Thoracic aorta (tissue), 2 donors: ENCODE measurements at places on chromosomes 5 and 9. TPM values are rescaled to one million over a fixed set of nuclear protein-coding genes. Genes with fewer than 3 reads are reported as not detected.

Gene CRHBP
- total RNA-seq, result 3.2 TPM

Gene PKD2L2
- not detected for total RNA-seq

Gene SAPCD2
- 0.92 TPM for total RNA-seq

Gene AFF4
- total RNA-seq, result 142 TPM

Gene STK32A
- 9.5 TPM for total RNA-seq

Gene FAM153A
- total RNA-seq, result 1.5 TPM

- no peak for DNase-seq
Measured at GRCh38 chr5:56669534-56670483, 145.5 kb upstream of the MAP3K1 start.

DNA sequence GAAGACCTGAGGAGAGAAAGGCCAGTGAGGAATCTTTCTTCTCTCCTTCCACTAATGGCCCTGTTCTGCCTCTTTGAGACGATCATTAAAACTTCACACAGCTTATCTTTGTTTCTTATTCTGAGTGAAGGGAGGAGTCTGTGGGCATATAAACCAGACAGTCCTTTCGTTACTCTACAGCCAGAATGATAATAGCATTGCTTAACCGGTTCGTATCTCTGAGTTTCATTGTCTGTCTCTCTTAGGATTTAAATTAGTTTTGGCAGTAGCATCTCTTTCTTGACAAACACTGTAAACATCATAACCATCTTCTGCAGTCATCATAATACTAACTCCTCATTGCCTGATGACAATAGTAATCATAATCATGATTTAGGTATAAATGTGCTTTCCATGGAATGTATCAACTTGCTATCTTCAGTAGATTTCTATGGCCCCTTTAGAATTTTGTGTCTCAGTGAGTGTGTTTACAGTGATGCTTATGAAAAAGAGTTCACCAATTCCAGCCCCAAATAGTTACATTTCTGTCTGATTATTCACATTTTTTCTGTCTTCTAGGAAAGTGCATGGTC lies 618.8 kb upstream of the KLF4 start:
- DNase-seq, result no peak

- no peak for DNase-seq
Measured at GRCh38 chr5:136021016-136021405, 7.8 kb upstream of the TGFBI start.

DNA sequence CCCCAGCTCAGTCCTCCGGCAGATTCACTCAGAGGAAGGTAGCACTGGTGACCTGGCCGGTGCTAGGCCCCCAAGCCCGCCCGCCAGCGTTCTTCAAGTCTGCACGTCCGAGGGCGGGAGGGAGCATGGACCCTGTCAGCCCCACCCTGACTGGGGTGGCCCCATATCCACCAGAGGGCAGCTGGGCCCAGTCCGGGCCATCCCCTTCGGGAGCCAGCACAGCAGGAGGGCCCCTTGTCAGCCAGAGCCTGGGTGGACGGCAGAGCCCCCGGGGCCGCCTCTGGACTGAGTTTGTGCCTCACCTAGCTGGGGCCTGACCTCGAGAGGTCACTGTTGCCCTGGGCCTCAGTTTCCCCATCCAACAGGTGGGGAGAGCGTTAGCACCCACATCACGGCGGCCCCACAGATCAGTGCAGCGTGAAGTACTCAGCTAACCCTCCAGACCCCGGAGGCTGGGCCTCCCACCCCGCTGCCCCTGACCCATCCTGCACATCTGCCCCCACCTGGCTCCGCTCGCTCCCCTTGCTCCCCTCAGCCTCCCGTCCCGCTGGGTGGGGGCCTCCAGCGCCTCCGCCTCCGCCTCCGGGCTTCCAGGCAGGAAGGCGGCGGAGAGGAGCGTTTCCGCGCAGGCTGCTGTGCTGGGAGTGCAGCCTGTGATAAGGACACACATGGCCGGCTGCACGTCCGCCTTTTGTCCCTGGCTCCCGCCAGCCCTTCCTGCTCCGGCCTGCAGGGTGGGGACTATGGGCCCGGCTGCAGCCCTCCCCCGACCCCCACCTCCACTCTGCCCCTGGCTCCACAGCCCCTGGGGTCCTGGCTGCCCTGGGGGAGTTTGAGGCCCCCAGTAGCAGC lies 16.6 kb upstream of the EGFL7 start:
- DNase-seq, result no peak
